ENCODE measurements at places on chromosomes 5 and 9.
A peak's percentile ranks its signal among the peaks of the same experiment; 100 is the strongest.

DNA sequence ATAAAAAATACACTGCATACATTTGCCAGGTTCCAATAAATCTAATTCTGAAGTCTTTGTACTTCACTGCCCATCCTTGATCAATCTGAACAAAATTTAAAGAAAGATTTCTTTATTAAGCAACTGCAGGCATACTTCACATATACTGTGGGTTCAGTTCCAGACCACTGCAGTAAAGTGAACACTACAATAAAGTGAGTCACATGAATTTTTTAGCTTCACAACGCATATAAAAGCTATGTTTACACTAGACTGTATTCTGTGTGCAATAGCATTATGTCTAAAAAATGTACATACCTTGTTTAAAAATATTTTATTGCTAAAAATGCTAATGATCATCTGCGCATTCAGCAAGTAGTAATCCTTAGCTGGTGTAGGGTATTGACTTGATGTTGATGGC lies 52.1 kb downstream of the SSBP2 start:
- no peak for DNase-seq

- DNase-seq: no peak
Observed at GRCh38 chr5:164680216-164680615, 1174.8 kb downstream of the MAT2B start.

DNA sequence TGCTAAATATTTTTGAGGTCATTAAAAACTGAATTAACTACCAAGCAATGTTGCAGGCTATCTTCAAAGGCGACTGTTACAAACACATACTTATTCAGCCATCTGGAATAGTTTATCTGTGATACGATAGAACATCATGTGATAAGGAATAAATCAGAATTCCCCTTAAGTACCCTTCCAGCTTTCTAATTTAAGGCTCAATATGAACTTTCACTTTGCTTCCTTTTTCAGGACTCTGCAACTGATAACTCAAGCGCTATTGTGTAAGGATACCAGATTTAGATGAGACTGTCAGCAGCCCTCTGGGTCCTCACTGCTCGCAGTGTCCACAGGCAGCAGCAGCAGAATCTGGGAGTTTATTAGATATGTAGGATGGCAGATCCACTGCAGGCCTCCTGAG lies 416.3 kb downstream of the SPATA31D1 start:
- DNase-seq: peak; percentile 8

DNA sequence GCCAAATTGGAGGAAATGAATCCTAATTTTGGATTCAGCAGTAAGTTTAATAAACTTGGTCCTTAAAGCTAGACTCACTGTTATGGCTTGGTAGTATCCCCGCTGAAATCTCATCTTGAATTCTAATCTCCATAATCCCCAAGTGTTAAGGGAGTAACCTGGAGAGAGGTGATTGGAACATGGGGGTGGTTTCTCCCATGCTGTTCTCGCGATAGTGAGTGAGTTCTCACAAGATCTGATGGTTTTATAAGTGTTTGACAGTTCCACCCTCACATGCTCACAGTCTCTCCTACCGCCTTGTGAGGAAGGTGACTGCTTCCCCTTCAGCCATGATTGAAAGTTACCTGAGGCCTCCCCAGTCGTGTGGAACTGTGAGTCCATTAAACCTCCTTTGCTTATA lies 824.5 kb upstream of the WWC1 start:
- DNase-seq: no peak

- DNase-seq: no peak
Observed at GRCh38 chr9:38649731-38650363, 29.5 kb upstream of the ANKRD18A start.

DNA sequence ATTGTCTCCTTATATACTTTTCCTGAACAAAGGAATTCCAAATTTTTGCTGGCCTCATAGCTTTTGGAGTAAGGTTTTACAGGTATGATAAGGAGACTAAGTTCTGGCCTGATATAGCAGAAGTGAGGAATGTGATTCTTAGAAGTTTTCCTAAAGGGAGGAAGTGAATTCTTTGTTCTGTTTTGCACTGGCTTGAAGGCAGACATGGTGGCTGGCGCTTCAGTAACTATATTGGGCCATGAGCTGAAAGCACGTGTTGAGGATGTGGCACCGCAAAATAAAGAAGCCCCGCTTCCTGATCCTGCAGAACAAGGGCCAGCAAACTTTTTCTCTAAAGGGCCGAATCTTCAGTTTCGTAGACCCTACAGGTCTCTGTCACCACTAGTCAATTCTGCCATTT lies 224.2 kb downstream of the SNX18 start:
- no peak for DNase-seq

- DNase-seq: no peak
Observed at GRCh38 chr5:158629591-158630312, 470.0 kb downstream of the EBF1 start.

DNA sequence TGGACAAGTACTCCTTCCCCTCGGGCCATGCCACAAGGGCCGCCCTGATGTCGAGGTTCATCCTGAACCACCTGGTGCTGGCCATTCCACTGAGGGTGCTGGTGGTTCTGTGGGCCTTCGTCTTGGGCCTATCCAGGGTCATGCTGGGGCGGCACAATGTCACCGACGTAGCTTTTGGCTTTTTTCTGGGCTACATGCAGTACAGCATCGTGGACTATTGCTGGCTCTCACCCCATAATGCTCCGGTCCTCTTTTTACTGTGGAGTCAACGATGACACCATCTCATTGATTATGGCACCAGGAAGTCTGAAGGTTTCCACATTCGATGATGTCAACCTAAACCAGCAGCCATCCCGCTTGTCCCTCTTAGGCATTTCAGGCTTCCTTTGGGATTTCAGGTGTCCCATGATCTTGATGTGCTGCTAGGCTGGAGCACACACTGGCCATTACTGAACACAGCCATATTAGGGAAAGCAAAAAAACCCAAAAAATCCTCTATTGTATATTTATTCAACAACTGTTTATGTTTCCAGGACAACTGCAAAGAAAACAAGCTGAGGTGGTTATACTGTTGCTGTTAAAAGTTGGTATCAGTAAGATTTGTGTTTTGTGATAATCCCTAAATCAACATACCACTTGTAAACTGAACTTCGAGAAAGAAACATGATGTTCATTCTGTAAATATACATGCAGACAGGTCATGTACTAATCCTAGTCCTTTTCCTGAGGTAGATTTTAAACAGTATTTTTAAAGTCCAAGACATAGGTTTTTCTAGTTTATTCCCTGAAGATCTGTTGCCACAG lies 1.1 kb downstream of the PLPP6 start:
- no peak for DNase-seq

GRCh38 chr9:108139900-108140299 lies 650.3 kb upstream of the KLF4 start:
- no peak for DNase-seq

DNA sequence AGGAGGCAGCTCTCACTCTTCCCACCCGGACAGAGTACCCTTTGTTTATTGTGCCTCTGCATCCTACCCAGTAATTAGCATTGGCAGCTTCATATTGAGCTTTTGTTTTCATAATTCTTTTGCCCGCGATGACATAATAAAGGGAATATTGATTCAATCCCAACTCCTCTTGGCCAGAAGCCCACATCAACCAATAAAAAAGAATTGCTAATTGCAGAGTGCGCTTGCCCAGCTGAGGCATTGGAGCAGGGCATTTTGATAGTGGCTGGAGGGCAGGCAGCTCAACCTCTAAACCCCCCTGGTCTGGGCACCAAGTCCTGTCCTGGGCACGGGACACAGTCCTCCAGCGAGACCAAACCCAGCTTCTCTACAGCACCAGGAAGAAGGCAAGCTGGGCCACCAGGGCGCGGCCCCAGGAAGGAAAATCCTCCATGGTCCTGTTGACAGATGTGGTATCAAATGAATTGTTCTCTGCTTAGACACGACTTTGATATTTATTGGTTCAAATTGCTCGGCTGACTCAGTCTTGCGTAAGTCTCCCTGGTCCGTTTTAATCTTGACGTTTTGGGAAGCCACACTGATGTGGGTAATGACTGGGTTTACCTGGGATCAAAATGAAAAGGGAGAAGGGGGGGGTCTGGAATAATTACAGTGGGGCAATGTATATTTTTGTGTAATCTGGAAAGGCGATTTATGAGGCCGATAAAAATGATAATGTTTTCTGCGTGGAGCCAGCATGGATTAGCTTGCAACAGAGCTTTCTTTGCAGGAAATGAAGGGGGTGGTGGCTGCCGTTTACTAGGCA lies 220.7 kb upstream of the MSX2 start:
- DNase-seq: peak; percentile 78

GRCh38 chr9:133563291-133563796 lies 28.8 kb downstream of the ADAMTSL2 start:
- no peak for DNase-seq

DNA sequence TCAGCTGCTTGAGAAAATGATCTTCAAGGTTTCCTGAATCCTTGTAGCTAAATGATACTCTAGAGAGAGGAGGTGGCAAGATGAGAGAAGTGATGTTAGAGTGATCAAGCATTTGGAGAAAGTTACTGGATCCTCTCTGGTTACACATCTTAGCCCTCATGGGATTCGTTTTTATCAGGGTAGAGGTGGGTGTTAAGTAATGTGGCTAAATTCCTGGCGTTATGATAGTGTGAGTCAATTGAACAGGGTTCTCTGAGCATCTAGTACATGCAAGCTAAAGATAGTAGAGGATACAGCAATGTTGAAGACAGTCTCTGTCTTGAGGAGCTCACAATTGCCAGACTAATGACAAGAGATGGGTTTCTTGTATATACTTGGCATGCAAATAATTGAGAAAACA lies 123.7 kb downstream of the PSD2 start:
- DNase-seq: no peak

DNA sequence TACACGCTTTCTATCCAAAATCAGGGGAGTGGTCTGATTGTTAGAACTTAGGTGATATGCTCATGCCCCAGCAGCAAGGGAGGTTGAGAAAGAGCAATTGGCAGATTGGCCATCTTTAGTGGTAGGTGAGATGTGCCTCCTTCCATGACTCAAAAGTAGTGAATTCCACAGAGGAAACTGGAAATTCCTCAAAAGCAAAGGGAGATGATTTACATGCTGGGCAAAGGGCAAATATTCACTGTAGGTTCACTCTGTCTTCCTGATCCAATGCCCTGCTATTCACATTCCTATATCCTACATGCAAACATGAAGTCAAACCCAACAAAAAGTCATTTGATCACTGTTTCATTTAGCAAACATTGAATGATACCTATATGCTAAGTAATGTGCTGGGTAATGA lies 130.1 kb upstream of the ZNF608 start:
- DNase-seq: no peak

- no peak for DNase-seq
Observed at GRCh38 chr9:129511285-129511900, 109.5 kb downstream of the C9orf50 start.

GRCh38 chr5:170292179-170293104 lies 5.1 kb downstream of the LCP2 start:
- DNase-seq: no peak

DNA sequence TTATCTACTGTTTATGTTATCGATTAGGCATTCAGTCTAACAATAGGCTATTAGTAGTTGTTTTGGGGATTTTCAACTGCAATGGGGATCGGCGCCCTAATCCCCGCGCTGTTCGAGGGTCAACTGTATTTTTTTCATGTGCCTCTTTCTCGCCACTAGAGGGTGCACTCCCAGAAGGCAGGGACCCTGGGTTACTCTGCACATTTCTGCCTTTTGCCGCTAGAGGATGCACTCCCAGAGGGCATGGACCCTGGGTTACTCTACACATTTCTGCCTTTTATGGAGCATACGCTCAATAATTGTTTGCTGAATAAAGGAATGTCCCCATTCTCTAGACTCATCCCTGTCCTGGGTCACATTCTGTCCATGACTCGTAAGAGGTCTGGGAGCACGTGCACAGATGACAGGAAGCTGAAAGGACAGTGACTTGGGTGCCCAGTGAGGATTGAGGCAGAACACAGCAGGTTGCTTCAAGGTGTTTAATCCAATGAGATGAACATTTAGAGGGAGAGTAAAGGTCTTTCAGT lies 27.9 kb upstream of the RECK start:
- DNase-seq: peak; percentile 69

DNA sequence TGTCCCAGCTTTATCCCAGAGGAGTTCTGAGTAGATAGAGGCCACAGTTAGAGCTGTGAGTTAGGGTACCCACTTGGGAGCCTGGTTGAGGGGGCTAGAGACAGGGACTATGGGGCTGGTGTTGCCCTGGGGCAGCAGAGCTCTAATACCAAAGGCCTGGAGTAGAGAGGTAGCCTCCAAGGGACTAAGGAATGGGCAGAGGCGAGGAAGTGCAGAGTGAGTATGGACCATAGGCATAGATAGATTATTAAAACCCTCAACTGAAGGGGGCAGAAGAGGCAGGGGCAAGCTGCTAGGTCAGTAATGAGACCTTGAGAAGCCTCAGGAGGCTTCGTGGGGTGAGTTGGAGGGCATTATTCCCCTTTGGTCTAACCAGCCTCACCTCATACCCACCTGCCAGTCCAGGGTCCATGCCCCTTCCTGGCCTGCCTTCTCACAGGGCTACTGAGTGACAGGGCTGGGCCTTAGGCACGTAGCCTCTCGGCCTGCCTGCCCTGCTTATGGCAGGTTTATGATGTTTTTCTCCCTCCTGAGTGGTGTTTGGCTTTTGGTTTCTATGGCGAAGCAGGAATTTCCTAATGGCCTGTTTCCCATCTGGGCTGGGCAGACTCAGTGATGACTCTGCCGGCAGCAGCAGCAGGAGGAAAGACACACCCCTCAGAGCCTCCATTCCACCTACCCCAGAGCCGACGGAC lies 8.0 kb downstream of the PDLIM4 start:
- DNase-seq: no peak

GRCh38 chr5:176133877-176134276 lies 104.3 kb upstream of the SIMC1 start:
- DNase-seq: no peak

GRCh38 chr5:40587376-40587775 lies 92.3 kb upstream of the PTGER4 start:
- DNase-seq: no peak

DNA sequence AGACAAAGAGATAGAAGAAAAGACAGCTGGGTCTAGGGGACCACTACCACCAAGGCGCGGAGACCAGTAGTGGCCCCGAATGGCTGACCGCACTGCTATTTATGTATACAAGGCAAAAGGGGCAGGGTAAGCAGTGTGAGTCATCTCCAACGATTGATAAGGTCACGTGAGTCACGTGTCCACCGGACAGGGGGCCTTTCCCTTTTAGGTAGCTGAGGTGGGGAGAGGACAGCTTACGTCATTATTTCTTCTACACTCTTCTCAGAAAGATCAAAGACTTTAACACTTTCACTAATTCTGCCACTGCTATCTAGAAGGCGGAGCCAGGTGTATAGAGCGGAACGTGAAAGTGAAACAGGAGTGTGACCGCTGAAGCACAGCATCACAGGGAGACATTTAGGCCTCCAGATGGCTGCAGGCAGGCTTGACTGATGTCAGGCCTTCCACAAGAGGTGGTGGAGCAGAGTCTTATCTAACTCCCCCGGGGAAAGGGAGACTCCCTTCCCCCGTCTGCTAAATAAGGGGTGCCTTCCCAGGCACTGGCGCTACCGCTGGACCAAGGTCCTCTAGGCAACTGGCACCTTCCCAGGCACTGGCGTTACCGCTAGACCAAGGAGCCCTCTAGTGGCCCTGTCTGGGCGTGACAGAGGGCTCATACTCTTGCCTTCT lies 6.1 kb upstream of the PRR16 start:
- no peak for DNase-seq

GRCh38 chr5:155434267-155434666 lies 420.7 kb downstream of the KIF4B start:
- no peak for DNase-seq

GRCh38 chr5:157748760-157749461 lies 5.4 kb downstream of the LSM11 start:
- no peak for DNase-seq

GRCh38 chr9:79431019-79431679 lies 140.6 kb upstream of the TLE4 start:
- DNase-seq: no peak
